Gastrocnemius medialis (tissue), 4 donors: ENCODE measurements at places on chromosomes 5 and 9. TPM values are rescaled to one million over a fixed set of nuclear protein-coding genes. Genes with fewer than 3 reads are reported as not detected.

- peak; percentile 76 for DNase-seq
Measured at GRCh38 chr5:140244525-140245025, 58.3 kb downstream of the PFDN1 start.

Gene SPINK6
- not detected for total RNA-seq

DNA sequence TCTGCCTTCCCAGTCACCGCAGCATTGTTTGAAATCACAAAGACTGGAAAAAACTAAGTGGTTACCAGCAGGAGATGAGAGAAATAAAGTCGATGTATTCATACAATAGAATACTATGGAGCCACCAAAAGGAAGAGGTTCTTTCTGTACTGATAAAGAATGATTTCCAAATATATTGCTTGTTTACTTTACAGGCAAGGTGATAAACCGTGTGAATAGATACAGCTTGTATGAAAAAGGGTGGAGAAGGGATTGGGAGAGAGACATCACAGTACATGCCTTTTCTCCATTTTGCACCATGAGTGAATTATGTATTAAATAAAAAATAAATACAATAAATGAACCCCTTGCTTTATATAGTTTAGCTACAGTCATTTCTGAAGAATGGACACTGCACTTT, 91.7 kb downstream of the RFK start:
- no peak for DNase-seq

DNA sequence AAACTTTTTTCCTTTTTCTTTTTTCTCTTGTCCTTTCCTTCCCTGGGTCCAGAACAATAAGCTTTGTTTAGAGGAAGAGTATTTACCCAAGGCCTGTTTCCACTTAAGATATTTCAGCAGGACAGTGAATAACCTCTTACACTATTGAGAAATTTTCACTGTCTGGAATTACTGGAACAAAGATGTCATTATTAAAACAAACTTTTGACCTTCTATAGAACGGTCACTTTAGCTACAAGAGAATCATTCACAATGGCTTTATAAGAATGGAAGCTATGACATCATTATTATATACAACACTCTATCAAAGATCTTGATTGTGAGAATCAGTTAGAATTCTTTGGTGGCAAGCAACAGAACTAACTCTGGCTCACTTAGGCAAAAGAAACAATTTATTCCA, 22.0 kb upstream of the ARHGAP26 start:
- no peak for DNase-seq

GRCh38 chr9:136252846-136253245, 7.2 kb upstream of the QSOX2 start:
- DNase-seq: no peak

- DNase-seq: no peak
Measured at GRCh38 chr9:93712896-93713295, 136.5 kb downstream of the PHF2 start.

DNA sequence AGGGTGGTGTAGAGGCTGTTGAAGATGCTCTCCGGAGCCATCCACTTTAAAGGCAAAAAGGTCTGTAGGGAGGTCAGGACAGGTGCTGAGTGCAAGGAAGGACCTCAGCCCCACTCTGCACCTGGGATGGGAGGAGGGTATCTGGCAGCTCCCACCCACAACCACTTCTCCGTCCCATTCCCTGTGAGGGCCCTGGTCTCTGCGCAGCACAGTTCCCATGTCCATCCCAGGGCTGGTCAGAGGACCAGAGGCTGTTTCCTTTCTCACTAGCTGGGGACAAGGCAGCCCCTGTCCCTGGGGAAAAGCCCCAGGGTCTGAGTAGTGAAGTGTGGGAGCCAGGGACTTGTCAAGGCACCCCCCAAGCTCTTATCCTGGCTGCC, 33.7 kb upstream of the CSF1R start:
- DNase-seq: no peak
